ENCODE measurements at places on chromosomes 7 and 10. TPM values are rescaled to one million over a fixed set of nuclear protein-coding genes. Genes with fewer than 3 reads are reported as not detected.
A peak's percentile ranks its signal among the peaks of the same experiment; 100 is the strongest.

DNA sequence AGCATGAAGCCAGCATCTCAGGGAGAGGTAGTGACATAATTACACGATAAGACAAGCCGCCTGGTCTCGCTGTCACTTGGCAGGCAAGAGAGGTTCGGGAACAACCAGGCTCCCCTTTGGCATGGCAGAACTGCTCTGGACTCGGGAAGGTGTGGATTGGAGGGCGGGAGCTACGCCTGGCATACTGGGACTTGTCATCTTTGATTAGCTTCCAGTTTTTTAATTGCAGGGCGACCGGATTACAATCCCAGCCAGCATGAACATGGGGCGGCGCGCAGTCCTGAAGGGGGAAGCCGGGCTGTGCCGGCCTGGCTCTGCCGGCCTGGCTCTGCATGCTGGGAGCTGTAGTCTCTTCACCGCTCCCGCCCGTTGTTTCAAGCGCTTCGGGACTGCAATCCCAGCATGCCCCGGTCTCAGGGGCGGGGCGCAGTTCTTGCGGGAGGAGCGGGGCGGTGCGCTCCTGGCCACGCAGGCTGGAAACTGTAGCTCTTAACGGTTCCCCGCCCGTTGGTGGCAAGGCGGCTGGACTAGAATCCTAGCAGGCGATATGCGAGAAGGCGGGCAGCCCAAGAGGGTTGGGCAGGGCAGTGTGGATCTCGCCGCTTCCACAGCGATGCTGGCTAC is 45.5 kb upstream of the ZNF716 start:
- no peak for DNase-seq

GRCh38 chr10:113175756-113176651 is 226.0 kb downstream of the TCF7L2 start:
- peak; percentile 28 for DNase-seq

- peak; percentile 61 for DNase-seq
Observed at GRCh38 chr7:94655126-94655847, 646 bp downstream of the SGCE start.

DNA sequence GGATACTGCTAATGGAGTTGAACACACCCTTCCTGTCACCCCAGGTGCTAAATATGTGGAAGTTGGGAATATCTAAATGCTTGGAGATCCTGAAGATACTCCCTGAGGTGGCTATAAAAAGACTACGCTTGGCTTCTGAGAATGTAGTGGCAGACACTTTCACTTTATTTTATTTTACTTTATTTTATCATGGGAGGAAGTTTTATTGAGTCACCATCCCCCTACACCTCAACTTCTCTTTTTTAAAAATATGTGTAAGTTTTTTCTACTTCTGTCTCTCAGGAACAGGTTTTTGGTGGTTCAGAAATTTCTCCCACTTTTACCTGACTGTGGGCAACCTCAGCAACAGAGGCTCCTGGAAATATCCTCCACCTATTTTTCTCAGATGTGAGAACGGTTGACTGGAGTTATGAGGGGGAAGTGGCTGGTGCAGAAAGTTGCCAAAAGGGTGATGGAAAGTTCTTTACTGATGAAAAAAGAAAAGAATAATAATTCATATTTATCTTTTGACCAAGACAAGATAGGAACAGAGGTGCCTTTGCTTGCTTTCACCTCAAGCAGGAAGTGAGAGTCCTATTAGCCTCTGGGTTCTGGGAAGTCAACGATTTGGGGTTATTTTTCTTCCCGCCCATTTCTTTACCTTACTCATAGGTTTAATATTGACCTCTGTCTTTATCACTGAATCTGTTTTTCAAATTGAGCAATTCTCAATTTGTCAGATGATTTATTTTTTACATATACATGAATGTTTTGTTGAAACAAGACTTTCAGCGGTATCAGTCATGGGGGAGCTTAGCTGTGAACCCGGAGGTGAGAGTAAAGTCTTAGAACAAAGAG is 103.6 kb downstream of the AHR start:
- DNase-seq: no peak

GRCh38 chr10:131473645-131474044 is 162.1 kb upstream of the TCERG1L start:
- no peak for DNase-seq

GRCh38 chr10:97215619-97216260 is 30.0 kb upstream of the SLIT1 start:
- no peak for DNase-seq

GRCh38 chr10:69802424-69803161 is 887 bp downstream of the COL13A1 start:
- DNase-seq: peak; percentile 82

- DNase-seq: no peak
Observed at GRCh38 chr7:8296362-8296659, 34.3 kb upstream of the ICA1 start.

- DNase-seq: no peak
Observed at GRCh38 chr7:24881623-24882022, 98.4 kb downstream of the OSBPL3 start.

DNA sequence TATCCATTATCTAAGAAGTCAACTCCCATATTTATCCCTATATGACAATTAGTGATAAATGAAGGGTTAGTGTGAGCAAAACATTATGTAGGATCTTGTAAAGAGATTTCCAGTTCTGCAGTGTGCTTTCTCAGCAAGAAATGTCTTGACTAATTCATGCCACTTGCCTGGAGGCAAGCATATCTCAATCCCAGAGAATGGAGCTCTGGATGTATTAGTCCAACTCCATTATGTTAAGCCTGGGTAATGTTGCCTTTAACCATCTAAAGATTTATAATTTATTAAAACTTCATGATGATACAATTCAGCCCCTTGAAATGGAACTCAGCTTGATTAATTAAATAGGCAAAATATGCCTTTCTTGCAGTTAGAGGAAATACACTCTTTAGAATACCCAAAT is 1079.9 kb upstream of the LRRTM3 start:
- DNase-seq: no peak

DNA sequence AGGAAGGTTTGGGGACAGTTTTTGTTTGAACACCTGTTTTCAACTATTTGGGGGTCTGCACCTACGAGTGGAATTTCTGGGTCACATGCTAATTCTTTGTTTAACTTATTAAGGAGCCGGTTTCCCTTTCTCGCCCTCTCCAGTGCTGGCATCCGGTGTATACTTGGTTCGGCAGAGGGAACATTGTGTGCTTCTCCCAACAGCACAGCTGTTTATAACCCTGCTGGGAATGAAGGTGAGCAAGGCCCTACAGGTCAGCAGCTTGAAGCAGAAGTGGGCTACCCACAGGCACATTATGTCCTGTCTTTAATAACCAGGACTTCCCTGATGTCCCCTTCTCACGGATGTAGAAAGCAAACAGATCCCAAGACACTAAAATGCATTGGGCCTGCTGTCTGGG is 87.5 kb upstream of the PDCD4 start:
- DNase-seq: no peak

GRCh38 chr7:36283711-36284130 is 105.9 kb upstream of the ANLN start:
- no peak for DNase-seq

GRCh38 chr10:3273966-3274365 is 101.4 kb upstream of the PITRM1 start:
- no peak for DNase-seq

- peak; percentile 45 for DNase-seq
Observed at GRCh38 chr10:79139124-79139835, 70.5 kb downstream of the ZMIZ1 start.

DNA sequence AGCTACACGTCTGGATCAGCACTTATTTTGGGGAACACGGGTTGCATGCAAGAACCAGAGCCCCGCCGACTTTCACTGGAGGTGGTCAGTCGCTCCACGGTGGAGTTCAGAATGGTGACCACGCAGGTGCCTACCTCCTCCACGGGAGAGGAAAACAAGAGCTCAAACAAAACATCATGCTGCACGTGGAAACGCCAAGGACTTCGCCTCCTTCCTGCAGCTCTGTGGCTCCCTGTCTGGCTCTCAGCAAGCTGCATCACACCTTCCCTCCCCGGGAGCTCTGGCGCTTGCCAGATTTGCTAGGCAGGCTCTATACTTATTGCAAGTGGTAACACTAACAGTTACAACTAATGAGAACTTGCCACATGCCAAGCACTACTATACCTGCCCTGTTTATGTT is 26.0 kb downstream of the GSDME start:
- no peak for DNase-seq

GRCh38 chr7:24039991-24040624 is 243.9 kb upstream of the NPY start:
- no peak for DNase-seq

- DNase-seq: no peak
Observed at GRCh38 chr7:92253251-92253650, 7.5 kb downstream of the ANKIB1 start.

DNA sequence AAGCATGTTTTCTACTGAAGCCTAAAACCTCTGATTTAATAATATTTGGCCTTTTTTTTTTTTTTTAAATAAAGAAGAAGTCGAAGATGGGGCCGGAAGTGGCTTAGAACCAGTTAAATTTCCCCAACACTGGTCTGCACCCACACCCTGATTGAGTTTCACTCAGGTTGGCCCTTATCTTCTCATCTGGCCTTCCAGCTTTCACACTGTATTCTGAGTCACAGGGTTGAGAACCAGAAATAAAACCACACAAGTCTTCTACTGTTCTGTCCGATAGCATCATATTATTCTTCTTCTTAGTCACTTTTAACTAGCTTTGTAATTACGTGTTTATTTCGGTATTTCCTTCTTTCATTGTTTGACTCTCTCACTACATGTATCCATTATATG is 9.9 kb downstream of the ZNF365 start:
- no peak for DNase-seq

The LIPM gene
- not detected for total RNA-seq

The GPR15LG gene
- total RNA-seq: not detected

The MDH2 gene
- total RNA-seq: 73.4 TPM

The UPK3B gene
- total RNA-seq: not detected

The TRPV5 gene
- not detected for total RNA-seq

All from neural progenitor cell (in vitro differentiated cells).